ENCODE measurements at places on chromosomes 1 and 21.

DNA sequence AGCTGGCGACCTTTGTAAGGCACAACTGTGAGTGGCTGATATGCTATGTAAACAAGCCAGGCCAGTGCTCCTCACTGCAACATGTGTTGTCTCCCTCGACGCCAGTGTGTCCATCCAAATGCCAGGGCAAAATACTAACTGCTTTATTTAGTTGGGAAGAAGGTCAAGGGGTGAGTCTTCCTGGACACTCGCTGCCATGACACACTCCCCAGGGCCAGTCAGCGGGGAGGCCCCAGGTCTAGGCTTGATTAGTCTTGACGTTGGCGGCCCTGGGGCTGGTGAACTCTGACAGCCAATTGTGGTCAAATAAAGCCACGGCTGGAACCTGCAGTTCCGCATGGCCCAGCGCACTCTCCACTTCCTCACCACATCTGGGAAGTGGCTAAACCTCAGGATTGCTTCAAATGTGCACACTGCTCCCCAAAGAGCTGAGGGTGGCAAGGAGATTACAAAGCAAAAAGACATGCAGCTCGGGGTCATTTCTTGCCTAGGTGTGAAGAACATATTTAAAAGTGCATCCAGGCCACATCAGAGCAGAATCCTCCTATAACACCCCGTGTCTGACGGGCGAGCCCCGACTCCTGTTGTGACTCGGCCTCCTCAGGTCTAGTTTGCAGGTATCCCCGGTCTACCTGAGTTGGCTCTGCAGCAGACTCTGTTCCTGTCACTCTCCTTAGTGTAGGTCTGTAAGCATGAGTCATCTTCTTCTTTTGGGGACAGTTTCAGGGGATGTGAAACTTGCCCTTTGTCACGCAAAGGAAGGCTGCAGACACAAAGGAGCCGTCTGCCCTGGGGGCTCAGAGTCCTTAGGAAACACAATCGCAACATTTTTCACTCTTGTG is 183.5 kb downstream of the RUNX1 start:
- DNase-seq = no peak

GRCh38 chr1:6165441-6165985 is 14.6 kb downstream of the CHD5 start:
- no peak for DNase-seq

DNA sequence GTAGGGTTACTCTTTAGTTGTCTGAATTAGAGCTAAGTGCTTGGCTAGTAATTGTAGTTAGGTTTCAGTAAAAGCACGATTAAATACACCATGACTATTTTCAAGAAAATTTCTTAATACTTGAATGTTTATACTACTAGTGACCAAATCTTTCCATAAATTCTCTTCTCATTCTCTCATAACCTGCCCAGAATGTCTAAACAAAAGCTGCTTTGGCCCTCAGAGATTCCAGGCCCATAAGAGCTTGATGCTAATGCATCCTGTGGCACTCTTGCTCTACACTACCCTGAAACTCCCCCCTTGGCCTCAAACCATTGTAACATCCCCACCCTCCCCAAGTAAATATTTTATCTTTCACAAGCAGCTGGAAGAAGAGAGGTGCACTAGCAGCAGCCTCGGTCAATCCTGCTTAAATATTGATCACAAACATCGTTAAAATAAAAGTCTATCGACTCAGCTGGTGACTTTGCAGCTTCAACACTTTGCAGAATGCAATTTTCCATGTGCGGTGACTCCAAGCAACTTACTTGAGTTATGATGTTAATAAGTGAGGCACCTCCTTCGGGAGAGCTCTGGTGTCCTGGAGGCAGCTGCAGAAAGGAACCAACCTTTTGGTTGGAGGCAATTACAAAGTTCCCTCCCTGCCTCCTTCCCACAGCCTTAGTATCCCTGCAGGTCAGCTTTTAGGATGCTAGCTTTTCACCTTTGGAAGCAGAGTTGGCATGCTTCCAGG is 315.6 kb upstream of the PLXNA2 start:
- DNase-seq = no peak

DNA sequence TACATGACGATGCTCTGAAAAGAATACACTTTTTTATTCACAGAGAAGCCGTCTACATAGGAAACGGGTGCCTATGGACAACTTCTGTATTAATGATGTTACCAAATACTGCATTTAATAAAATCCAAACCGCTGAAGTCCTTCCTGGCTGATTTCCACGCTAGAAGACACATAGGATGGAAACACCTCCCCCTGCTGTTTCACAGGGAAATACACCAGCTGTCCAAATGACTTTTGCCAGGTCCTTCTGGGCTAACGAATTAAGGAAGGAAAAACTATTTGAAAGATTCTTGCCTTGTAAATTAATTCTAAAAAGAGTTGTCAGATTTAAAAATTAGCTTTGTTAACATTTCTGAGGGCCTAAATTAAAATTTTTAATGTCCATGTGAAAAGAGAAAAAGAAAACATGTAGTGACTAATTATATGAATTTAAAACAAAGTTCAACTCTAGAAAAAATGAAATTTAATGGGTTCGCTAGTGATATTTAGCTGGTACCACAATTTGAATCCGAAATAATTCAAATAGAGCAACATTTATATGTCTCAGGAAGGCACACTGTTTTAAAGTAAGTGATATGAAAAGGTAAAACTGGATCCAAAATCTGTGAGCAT is 146.0 kb downstream of the RERE start:
- DNase-seq = peak; percentile 9

DNA sequence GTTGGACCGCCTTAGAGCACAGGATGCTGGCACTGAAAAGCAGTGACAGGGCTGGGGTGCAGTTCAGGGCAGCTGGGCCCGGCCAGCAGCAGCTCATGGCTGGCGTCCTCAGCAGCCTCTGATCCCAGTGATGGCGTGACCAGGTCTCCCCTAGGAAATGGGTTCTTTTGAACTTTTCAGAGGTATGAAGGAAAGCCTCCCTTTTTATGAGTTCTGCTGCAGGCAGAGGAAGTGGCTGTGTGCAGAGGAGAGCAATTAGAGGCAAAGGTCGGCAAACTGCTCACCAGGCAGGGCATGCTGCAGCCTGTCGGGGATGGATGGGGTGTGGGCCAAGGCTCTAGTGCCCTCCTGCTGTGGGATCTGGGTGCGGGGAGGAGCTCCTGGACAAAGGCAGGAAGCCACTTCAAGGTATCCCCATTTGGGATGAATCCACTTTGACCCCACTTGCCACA is 45.6 kb upstream of the RAB4A start:
- no peak for DNase-seq

GRCh38 chr21:46025113-46025770 is 43.7 kb downstream of the COL6A1 start:
- DNase-seq = no peak
